Sciatic nerve (tissue), 2 donors: ENCODE measurements at places on chromosomes 16 and 17.

- DNase-seq: no peak
Measured at GRCh38 chr16:48434653-48435317, 49.6 kb upstream of the SIAH1 start.

- no peak for DNase-seq
Measured at GRCh38 chr17:2893422-2893914, 97.2 kb downstream of the RAP1GAP2 start.

DNA sequence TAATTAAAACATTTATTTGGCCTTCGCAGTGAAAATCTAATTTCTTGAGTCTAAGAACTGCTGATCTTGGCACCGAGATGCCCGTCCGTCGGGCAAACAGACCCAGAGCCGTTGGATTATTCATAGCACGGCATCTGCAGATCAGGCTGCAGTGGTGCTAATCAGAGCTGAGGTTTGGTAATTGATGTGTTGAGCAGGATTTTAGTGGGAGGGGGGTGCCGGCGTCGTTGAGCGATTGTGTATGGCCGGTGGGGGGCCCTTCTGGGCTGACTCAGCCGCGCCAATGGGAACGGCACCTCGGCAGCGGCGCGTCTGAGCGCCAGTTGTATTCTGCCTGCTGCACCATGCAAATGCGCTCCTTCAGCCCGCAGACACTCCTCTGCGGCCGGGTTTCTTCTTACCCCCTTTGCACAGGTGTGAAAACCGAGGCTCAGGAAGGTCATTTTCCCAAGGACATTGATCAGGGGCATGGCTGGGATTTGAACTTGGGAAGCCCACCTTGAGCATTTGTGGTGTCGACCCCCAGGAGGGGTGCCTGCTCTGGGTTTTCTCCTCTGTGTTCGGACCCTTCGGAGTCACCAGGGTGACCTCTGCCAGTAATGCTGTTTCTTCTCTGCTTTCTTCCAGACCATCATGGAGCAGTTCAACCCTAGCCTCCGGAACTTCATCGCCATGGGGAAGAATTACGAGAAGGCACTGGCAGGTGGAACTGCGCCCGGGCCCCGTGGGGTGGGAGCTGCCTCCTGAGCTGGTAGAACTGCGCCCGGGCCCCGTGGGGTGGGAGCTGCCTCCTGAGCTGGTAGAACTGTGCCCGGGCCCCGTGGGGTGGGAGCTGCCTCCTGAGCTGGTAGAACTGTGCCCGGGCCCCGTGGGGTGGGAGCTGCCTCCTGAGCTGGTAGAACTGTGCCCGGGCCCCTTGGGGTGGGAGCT is 18.4 kb downstream of the BAIAP2 start:
- DNase-seq: no peak

DNA sequence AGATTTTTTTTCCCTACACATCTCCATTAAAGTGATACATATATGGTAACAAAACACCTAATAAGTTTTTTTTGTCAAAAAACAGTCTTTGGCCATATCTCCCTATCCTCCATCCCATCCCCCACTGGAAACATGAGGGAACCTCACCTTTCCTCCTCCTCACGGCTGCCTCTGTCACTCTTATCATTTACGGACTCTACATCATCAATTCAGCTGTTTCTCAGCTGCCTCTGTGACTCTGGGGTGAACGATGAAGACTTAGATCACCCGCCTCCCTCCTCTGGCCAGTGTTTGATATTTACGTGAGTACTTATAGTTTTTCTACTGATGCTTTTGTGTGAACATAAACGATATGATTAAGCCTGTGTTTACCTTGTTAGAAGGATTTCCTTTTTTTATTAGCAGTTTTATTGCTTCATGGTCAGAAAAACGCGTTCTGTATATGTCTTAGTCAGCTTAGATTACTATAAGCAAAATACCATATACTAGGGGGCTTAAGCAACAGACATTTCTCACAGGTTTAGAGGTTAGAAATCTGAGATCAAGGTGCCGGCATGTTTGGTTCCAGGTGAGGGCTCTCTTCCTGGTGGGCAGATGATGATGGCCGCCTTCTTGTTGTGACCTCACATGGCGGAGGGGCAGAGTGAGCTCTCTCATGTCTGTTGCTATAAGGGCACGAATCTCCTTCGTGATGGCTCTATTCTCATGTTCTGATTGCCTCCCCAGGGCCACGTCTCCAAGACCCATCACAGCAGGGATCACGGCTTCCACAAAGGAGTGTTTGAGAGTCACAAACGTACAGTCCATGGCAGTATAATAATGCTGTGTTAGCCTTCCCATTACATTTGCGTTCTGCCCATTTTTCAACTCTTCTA is 32.1 kb downstream of the DNAH17 start:
- DNase-seq: no peak

DNA sequence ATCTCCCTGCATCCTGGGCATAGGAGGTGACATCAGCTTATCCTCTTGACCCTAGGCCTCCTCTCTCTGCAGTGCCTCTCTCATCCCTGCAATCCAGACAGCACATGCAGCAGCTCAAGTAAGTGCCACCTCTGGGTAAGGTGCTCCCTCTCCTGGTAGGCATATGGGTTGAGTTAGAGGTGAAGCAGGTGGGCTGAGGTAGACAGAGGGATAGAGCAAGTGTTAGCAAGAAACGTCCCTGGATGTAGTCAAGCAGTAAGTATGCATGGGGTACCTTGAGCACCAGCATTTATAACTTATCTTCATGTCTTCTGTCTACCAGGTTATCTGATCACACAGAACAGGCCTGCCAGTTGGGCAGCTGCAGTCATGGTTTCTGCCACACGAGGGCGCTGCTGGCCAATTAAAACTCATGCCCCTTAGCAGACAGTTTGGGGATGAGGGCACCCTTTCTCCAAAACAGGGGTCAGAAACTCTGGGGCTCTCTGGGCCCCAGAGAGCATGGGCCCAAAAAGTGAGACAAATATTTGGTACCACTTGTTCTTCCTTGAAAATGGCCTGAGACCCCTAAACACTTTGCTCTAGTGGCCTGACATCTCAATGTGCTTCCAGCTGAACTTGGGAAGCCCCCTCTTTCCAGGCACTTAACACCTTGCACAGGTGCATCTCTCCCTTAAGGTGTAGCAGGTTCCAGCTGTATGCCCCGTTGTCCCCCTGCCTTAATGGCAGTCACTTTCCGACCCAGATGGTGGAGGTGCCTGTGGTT is 59.8 kb downstream of the NEUROD2 start:
- DNase-seq: peak; percentile 82

DNA sequence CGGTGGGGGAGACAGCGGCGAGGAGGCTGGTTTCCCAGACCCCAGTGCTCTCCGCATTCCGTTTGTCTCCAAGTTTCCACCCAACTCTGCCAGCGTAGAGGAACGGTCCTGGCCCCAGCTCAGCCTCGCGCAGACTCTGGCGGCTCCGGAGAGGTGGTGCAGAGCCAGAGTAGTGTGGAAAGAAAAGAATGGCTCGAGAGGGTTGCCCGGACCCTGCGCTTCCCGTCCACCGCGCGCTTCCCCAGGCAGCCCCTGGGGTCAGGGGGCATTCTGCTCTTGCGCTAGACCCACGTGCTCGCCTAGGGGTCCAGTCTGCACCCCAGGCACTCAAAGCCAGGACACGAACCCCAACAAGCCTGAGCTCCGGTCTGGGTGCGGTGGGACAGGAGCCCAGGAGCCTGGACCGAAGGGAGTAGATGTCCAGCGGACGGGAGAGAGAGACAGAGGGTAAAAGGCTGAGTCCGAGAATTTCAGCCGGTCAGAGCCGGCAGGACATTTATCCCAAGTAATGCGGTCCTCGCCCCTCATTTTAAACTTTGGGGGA is 3.8 kb downstream of the PMP22 start:
- peak; percentile 74 for DNase-seq

DNA sequence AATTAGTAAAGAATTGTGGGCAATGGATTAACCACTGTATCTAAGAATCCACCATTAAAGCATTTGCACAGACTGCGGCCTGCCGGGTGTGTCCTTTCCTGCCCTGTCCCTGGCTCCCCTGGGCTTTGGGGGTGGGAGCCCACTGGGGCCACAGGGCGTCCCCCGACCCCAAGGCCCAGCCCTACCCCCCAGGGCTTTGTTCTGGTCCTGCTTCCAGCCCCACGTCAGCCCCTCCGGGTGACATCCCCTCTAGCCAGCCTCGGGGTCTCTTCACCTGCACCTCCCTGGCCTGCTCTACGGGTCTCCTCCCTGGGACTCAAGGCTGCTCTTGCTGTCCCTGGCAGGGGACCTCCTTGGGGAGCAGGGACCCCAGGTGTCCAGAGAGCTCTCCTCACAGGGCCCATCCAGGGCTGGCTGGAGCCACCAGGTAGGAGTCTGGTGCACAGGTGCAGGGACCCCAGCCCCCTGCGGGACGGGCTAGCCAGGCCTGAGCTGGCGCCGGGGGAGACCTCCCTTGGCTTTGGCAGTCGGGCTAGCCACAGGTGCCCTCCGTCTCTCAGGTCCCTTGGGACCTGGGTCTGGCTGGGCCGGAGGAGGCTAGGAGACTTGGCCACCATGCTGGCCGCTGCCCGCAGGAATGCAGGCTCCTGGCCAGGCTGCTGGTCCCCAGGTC is 6.4 kb upstream of the BAIAP3 start:
- DNase-seq: no peak

DNA sequence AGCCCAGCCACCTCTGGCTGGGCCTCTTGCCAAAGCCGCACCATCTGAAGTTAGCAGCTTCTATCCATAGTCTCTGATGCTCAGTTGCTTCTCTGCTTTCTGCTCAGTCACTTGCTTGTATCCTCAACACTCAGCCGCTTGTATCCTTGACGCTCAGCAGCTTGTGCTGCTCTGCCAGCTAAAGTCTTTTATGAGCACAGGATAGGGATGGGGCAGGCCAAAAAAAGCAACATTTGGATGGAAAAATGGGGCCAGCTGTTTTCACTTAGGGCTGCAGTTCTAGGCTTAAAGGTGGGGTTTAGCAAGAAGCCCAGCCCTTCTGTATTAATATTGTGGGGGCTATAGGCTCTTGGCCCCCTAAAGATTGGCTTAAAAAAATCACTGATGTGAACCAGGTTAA is 739.4 kb downstream of the CDH8 start:
- DNase-seq: no peak

- DNase-seq: no peak
Measured at GRCh38 chr16:51569203-51569931, 418.3 kb upstream of the SALL1 start.

GRCh38 chr17:9284884-9285283 is 263.6 kb downstream of the NTN1 start:
- DNase-seq: no peak

- no peak for DNase-seq
Measured at GRCh38 chr17:44796731-44797130, 33.4 kb downstream of the GJC1 start.

GRCh38 chr17:60224064-60224463 is 74.3 kb downstream of the CA4 start:
- no peak for DNase-seq

DNA sequence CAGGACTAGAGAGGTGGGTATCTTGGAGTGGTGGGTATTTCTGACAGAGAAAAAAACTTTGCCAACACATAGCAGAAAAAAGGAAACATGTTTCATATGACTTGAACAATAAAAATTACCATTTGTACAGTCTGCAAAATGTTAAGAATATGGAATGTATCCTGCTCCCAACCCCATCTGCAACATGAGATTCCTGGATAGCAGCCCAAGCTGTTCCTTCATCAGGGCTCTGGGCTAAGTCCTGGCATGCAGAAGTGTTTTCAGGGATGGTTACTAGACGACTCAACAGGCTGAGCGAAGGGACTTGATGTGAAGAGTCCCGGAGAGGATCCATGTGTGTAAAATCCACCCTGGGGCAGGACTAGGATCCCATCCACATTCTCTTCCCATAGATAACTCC is 121.0 kb upstream of the IRX3 start:
- no peak for DNase-seq

DNA sequence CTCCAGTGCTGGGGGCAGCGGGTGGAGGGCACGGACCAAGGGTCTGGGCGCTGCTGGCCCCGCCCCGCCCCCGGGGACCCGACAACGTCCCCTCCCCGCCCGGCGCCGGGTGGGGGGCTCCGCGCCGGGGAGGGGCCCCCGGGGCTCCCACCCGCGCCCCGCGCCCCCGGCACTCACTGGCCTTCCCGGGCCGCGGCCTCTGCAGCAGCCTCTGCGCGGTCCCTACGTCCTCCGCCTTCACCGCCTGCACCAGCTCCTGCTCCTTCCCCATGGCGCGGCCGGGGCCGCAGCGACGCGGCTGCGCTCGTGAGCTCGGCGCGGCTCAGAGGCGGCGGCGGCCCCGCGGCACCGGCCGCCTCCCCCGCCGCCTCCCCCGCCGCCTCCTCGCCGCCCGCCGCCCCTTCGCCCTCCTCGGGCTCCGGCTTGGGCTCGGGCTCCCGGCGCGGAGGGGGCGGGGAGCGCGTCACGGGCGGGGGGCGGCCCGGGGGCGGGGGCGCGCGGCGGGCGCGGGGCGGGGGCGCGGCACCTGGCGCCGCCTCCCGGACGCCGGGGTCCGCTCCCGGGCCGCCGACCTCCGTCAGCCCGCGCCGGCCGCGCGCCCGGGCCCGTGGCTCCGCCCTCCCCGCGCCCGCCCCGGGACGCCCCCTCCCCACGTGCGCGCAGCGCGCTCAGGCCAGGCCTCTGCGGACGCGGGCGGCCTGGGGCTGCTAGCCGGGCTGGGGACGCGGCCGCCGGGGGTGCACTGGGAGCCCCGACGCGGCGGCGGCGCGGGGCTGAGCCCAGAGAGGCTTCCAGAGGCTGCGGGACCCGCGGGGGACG is at the start of gene CASKIN1:
Gene CASKIN1, minus strand, starts transcription at position 444 of the 819 bp plus-strand sequence. Its CDS starts 173 bp downstream, at position 271.
- no peak for DNase-seq

- no peak for DNase-seq
Measured at GRCh38 chr16:23020084-23020483, 129.2 kb downstream of the USP31 start.

- no peak for DNase-seq
Measured at GRCh38 chr16:23929856-23930255, 94.1 kb downstream of the PRKCB start.

GRCh38 chr16:85240982-85241924 is 129.0 kb upstream of the CIBAR2 start:
- no peak for DNase-seq

GRCh38 chr16:86571530-86571915 is 4.9 kb downstream of the FOXC2 start:
- DNase-seq: no peak

DNA sequence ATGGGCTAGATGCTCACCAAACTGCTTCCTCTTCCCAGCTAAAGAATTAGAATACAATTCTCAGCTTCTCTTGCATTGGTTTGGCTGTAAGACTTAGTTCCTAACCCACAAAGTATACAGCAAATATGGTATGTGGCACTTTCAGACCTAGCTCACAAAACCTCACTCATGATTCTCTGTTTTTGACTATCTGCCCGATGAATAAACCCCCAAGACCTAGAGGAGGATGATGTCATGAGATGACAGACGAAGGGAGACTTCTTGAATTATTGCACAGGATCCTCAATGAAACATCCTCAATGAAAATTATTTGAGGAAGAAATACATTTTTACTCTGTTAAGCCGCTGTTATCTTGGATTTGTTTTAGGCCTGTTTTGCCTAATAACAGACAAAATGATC is 14.3 kb downstream of the CNOT1 start:
- no peak for DNase-seq

- no peak for DNase-seq
Measured at GRCh38 chr16:68276223-68276622, 11.9 kb downstream of the SLC7A6 start.
